ENCODE measurements at places on chromosomes 4 and X.

DNA sequence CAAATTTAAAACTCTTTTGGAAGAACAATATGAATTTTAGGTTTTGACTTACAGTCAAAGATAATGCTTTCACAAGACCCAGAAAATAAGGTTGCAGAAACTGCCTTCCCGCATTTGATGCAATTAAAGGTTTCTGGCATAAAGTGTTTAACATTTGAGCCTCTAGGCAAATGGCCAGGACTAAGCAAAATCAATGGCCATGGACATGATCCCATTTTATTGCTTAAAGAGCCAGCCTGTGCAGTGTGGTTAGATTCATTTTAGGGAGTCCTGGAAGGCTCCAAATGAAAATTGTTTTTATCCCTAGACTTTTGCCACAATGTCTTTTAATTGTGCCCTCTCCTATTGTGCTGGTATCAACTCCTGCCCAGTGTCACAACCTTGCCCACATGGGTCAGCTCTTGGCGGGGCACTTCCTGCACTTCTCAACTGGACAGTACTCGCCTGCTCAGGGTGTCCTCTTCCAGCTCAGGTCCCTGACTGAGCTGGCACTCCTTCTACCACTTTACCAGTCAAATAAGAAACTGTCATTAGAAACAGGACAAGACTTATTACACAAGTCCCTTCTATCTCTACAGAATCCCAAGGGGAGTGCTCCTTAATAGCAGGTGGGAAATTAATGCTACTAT lies 208.4 kb upstream of the NPY2R start:
- DNase-seq = no peak

DNA sequence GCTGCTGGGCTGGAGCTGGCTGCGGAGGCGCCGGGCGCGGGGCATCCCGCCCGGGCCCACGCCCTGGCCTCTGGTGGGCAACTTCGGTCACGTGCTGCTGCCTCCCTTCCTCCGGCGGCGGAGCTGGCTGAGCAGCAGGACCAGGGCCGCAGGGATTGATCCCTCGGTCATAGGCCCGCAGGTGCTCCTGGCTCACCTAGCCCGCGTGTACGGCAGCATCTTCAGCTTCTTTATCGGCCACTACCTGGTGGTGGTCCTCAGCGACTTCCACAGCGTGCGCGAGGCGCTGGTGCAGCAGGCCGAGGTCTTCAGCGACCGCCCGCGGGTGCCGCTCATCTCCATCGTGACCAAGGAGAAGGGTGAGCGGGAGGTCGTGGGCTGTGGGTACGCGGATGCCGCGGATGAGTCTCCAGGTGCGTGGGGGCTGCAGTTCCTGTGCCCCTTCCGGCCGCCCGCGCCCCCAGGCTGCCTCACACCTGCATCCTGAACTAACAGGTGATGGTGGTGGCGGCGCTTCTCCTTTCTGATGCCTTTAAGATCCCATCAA lies 499 bp downstream of the CYP2U1 start:
- no peak for DNase-seq

DNA sequence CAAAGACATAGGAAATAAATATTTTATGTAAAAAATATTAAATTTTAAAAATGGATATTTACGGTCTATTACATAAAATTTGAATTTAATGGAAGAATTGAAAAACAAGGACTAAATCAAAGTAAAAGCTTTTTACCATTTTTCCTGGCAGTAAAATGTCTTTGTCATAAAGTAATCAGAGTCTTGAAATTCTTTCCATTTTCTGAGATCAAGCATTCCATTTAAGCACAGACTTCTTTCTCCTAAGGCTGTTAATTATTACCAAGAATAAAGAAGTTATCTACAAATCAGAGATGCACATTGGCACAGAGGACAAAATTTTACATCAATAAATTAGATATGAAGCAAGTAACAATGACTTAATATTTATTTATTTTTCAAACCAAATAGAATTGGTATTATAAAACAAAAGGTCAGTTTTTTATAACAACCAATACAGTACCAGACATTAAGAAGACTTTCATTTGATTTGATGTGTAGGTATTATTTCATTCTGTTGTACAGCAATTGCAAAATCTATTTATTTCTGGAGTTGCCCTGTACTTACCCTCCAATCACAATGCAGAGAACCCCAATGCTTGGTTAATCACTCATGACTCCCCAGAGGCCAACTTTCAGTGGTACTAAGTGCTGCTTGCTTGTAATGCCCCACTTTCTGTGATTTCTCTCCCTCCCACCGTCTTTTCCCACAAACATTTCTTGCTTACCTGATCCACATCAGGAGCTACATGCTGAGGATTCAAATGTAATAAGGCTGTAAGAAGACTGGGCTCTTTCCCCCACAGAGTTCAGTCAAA lies 254.6 kb downstream of the GASK1B start:
- DNase-seq = no peak

DNA sequence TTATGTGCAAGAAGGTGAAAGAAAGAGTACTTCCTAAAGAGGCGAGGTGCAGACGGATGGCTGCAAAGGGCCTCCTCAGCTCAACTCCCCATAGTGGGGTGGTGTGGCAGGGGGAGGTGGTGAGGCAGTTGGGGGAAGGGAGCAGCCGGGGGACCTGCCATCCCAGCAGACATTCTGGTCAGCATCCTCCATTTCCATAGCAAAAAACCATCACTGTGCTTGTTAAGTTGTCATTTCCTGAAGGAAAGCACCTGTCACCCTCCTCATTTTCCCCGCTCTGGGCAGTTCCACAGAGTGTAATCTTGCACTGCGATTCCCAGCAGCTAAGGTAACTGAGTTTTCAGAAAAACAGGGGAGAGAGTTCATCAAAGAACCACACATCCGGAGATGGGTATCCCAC lies 51.5 kb downstream of the TSPAN5 start:
- no peak for DNase-seq

GRCh38 chrX:104988038-104988437 lies 232.5 kb downstream of the TEX13A start:
- DNase-seq = no peak

GRCh38 chrX:69538321-69538876 lies 34.3 kb downstream of the NALF2 start:
- peak; percentile 11 for DNase-seq

DNA sequence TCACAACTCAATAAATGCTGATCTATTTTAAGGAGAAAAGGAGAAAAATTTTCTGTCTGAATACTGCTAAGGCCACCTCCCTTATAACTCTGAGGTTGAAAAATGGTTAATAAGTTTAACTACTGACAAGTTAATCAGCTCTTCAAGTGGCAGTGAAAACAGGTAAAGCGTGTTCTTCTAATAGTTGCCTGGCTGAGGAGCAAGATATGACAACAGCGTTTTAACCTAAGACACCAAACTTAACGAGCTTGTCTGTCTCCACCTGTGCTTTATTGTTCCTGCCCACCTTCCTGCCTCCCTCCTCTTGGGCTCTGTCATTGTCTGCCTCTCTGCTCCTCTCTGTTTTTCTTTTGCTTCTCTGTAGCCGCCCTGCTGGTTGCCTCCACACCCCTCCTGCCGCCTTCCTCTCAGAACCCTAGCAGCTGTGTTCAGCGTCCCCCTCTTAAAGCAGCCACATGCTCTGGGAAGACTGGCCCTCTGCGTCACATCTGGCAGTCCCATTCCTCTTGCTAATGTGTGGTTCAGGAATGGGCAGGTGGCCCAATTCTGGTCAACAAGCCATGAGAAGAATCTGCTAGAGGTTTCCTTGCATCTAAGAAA lies 4.3 kb upstream of the TSPAN5 start:
- DNase-seq = no peak

GRCh38 chr4:156021298-156021697 lies 67.6 kb upstream of the CTSO start:
- no peak for DNase-seq

DNA sequence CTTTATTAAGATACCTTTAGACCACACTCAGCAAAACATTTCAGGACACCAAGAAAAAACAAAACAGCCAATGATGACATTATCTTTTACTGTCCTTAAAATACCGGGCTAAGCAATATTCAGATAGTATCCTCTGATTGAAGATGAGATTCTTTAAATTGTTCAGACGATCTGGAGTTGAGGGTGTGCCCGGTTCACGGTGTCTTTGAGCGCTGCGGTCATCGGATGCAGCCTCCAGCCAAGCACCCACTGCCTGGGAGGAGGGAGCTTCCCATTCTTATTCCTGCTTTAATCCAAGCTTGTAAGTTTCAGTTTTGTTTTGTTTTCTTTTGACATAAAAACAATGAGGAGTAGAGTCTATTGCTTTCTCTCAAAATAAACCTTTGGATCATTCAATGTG lies 14.1 kb downstream of the FAM149A start:
- DNase-seq = no peak

- no peak for DNase-seq
Observed at GRCh38 chr4:106717091-106717490, 319.0 kb downstream of the DKK2 start.

GRCh38 chrX:124518885-124519284 lies 172.5 kb downstream of the SH2D1A start:
- DNase-seq = no peak

DNA sequence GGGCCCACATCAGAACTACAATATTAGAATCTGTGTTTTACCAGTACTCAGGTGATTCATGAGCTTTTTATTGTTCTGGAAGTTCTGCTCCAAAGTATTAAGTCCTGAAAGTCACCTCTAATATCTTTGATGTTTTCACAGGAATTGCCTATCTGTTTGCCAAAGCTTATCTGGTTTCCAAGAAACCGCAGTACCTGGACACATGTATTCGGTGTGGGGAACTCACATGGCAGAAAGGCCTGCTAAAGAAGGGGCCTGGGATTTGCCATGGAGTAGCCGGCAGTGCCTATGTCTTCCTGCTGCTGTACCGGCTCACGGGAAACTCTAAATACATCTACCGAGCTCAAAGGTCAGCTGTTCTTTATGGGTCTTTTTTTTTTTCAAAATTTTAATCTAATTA lies 18.4 kb upstream of the XK start:
- DNase-seq = no peak
